GM03348 (cell line): ENCODE measurements at places on chromosomes 3 and 15.

GRCh38 chr15:31148297-31149087 lies 47.0 kb upstream of the TRPM1 start:
- DNase-seq: no peak

DNA sequence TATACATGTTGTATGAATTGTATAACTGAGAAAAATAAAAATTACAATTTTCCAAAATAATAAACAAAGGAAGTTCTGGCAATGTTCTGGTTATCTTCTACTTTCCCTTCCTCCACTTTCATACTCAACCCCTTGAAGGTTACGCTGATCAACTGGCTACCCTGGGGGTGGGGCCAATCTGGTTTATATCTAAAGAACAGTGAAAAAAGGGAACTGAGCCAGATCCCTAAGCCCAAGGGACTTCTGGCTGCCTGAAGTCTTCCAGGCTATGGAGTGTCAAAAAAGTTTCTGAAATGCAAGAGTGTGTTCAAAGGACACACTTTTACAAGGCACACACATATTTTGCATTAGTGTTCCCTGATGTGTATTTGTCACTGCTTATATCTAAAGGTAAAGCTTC lies 591.9 kb downstream of the ROBO1 start:
- no peak for DNase-seq

- DNase-seq: no peak
Observed at GRCh38 chr3:143201045-143201444, 81.5 kb downstream of the CHST2 start.

DNA sequence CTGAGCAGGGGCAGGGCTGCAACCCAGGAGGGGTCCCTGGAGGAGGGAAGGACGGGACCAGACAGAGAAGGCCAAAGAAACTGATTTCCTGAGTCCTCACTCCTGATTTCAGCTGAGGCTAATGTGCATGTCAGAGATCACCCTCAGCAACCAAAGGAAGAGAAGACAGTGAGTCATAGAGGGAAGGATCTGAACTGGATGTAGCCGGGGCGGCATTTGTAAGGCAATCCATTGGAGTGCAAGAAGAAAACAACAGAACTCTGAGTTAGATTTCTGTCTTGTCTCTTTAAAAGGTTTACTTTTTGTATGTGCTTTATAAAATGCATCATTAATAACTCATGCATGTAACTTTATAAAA lies 105.3 kb upstream of the AGBL1 start:
- DNase-seq: no peak

GRCh38 chr3:113124256-113124830 lies 87.0 kb upstream of the BOC start:
- no peak for DNase-seq

- DNase-seq: no peak
Observed at GRCh38 chr3:13770170-13771169, 109.4 kb downstream of the WNT7A start.

DNA sequence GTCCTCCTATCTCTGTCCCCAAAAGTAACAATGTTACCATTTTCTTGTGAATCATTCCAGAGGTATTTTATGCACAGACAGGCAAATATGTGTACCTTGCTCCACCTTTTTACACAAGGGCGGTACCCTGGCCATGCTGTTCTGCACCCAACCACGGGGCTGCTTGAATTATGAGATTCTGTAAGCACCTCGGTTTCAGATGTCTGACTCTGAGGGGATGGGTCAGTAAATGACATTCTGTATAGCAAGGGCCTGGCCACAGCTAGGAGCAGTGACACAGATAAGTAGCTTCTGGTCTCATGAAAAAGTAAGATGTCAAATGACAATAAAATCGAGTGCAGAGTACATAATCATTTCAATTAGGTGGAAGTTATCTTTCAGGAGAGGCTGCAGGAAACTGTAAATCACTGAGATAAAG lies 30.4 kb upstream of the FLNB start:
- DNase-seq: no peak

DNA sequence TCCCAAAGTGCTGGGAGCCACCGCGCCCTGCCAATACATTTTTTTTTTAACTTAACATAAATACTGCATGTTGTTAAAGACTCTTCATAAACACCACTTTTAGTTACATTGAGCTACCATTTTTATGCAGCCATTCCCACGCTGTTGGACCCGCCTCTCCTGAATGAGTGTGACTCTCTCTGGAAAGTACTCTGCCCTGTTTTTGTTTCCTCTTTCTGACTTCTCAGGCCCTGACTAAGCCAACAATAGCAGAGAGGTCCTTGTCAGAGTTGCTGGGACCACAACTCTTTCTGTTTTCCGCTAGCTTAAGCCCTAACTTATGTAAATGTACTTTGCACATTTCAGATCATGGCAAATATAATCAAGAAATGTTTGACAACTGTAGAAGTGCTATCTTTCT lies 35.2 kb downstream of the PARP15 start:
- DNase-seq: no peak

- DNase-seq: no peak
Observed at GRCh38 chr3:188421836-188422540, 268.0 kb downstream of the LPP start.

DNA sequence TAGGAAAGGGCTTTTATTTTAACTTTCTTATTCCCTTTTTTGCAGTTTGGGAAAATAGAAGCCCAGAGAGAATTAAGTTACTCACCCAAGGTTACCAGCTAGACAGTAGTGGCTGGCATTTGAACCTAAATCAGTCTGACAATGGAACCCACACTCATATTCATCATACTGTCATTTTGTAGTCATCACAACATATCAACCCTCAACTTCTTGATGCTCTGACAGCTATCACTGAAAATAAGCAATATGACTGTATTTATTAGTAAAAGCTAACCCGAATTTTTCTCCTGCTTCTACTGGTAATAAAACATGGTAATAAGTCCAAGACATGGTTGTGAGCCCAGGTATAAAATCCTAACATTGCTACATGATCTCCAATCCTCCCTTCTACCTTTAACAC lies 585.8 kb upstream of the UBE2E2 start:
- DNase-seq: no peak

DNA sequence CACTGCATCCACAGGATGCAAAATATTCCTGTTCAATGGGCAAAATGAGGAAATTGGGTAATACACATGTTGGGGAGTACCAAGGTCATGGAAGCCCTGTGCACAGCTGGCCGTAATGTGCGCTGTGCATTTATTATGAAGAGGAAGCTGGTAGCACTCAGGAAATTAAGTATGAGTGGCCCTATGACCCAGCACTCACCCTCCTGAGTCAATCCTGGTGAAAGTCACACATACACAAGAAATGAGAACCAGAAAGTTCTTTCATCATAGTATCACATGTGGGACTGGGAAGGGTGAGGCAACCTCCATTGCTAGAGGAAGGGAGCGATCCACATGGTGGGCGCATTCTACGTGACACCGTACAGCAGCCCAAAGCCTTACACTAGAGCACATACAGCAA lies 11.4 kb upstream of the PRR20G start:
- DNase-seq: no peak

- no peak for DNase-seq
Observed at GRCh38 chr15:37921527-37922385, 12.7 kb upstream of the TMCO5A start.

- peak; percentile 54 for DNase-seq
Observed at GRCh38 chr3:188680189-188680588, 491.6 kb upstream of the TPRG1 start.

- DNase-seq: no peak
Observed at GRCh38 chr3:168548719-168549118, 453.0 kb upstream of the GOLIM4 start.

DNA sequence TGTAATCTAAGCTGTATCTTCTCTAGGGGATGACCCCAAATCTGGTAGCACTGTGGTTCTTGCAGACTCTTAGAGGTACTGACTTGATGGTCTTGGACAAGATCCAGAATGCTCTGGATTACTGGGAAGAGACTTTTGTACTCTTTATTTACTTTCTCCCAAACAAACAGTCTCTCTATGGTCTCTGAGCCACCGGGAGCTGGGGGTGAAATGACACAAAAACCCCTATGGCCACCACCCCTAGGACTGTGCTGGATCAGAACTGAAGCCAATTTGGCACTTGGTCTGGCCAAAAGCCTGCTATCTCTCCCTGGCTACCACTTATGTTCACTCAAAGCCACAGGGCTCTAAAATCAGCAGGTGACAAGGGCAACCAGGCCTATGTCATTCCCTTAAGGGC lies 50.2 kb upstream of the SI start:
- DNase-seq: no peak

DNA sequence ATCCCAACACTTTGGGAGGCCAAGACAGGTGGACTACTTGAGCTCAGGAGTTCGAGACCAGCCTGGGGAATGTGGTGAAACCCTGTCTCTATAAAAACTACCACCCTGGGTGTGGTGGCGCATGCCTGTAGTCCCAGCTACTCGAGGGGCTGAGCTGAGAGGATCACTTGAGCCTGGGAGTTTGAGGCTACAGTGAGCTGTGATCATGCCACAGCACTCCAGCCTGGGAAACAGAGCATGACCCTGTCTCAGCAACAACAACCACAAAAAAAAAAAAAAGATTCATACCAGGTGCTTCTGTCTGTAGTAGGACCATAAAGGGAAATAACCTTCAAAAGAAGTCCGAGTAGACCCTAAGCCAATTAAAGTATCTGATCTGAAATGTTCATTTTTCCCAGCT lies 94.5 kb downstream of the SERPINI1 start:
- no peak for DNase-seq

- DNase-seq: peak; percentile 71
Observed at GRCh38 chr3:13452490-13453335, 27.4 kb upstream of the HDAC11 start.

- DNase-seq: no peak
Observed at GRCh38 chr3:111774622-111775021, 84.4 kb upstream of the PHLDB2 start.

- peak; percentile 49 for DNase-seq
Observed at GRCh38 chr15:85625856-85626255, 168.9 kb downstream of the KLHL25 start.

DNA sequence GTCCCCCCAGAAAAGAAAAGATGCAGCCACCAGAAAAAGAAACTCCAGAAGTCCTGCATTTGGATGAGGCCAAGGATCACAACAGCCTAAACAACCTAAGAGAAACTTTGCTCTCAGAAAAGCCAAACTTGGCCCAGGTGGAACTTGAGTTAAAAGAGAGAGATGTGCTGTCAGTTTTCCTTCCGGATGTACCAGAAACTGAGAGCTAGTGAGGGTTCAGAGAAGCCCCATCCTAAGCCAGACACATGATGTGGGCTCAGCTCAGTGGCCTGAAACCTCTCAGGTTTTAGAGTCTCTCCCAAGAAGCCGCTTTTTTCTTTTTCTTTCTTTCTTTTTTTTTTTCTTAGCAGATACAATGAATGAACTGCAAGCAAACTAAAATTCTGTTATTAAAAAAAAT lies 7.8 kb downstream of the SLC51B start:
- DNase-seq: no peak

DNA sequence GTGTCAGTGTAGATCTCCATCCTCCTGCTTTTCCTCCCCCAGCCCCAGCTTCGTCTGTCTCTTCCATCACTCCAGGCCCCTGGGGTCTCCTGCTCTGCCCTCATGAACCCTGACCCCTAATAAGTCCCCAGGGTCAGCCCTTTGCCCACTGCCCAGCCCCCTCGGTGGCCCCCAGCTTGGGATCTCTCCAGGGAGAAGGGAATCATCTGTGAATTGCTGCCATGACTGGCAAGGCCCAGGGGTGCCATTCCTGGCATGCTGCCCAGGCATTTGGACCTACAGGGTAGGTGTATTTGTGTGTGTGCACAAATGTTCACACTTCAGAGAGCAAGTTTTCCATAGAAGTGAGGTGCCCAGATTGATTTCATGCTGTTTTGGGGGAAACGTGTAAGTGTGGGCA lies 5.9 kb upstream of the TBC1D21 start:
- no peak for DNase-seq

DNA sequence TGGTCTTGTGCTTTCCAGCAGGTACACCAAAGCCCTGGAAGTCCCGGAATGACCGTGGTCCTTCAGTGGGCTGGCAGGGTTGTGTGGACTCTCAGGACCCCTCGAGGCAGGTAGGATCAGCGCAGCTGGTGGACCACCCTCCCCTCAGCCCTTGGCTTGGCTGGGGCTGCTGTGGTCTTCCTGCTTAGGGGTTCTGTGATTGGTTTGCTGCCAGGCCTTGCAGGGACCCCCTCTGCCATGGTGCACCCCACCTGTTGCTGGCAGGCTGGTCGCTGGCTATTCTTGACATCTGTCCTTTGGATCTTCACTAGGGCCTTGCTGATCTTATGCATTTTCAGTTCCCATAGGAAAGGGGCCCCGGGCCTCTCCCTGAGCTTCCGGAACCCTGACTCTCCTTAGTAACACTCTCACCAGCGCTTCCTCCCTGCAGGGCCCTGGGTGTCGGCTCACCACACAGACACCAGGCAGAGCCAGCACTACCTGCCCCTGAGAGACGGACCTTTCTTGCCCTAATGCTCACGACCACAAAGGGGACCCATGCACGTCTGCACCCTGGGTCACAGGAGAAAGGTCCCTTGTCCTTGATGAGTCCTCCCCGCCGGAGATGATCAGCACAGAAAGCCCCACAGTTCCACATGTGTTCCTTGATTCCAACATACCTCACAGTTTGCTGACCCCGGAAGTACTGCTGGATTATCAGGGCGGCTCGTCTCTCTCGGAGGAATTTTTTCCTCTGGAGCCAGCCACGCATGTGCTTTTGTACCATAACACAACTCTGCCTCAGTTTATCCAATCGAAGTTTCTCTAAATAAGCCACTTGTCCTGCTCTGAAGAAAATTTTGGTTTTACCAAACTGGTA lies 51.7 kb downstream of the MYO5C start:
- DNase-seq: no peak

GRCh38 chr3:83863380-83863779 lies 1095.4 kb upstream of the CADM2 start:
- DNase-seq: no peak

DNA sequence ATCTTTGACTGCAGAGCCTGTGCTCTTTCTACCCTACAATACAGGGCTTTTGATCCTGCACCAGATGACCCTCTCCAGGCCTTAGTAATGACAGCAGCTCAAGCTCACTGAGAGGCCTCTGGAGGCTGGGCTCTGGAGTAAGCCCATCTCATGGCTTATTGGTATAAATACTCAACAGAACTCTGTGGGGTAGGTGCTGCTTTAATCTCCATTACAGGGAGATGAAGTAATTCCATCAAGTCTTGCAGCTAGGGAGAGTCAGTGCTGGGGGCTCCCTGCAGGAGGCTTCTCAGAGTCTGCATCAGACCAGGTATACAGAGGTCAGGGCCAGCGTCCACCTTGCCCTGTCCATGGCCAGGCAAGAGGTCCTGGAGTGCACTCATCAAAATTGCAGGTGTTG lies 89.2 kb upstream of the SLC6A11 start:
- no peak for DNase-seq

- no peak for DNase-seq
Observed at GRCh38 chr3:122307976-122308375, 17.1 kb upstream of the CSTA start.

GRCh38 chr15:66746231-66746605 lies 44.2 kb downstream of the SMAD6 start:
- no peak for DNase-seq
